Psoas muscle (tissue), 8 donors: ENCODE measurements at places on chromosomes 12 and 14. TPM values are rescaled to one million over a fixed set of nuclear protein-coding genes. Genes with fewer than 3 reads are reported as not detected.

DNA sequence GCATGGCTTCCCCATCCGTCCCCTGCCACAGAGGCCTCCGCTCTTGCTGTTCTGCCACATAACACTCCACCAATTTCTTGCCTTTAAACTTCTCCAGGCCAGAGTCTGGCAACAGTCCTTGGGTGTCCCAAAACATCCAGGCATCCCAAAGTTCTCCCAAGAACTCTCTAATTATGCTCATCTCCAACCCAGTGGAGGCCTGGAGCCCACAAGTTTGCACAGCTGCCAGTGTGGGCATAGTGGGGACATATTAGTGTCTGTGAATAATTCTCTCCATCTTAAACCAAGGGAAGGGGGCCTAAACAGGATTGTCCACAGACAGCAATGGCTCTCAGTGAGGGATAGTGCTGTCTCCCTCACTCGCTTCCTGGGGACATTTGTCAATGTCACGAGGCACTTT lies 124.8 kb downstream of the NUAK1 start:
- no peak for DNase-seq

DNA sequence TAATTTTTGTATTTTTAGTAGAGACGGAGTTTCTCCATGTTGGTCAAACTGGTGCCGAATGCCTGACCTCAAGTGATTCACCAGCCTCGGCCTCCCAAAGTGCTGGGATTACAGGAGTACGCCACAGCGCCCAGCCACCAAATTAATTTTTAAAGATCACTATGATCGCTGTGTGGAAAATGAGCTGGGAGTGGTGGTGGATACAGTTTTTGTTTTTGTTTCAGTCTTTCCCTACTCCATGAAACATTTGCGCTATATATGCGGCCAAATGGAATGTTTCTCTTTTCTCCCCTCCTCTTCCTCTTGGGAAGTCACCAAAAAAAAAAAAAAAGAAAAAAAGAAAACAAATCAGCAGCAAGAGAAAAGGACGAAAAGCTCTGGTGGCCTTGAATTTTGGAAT lies 20.8 kb upstream of the P2RX4 start:
- DNase-seq: no peak

- DNase-seq: no peak
These were observed 286.7 kb downstream of the ZFP36L1 start for GRCh38 chr14:68506021-68506644.

DNA sequence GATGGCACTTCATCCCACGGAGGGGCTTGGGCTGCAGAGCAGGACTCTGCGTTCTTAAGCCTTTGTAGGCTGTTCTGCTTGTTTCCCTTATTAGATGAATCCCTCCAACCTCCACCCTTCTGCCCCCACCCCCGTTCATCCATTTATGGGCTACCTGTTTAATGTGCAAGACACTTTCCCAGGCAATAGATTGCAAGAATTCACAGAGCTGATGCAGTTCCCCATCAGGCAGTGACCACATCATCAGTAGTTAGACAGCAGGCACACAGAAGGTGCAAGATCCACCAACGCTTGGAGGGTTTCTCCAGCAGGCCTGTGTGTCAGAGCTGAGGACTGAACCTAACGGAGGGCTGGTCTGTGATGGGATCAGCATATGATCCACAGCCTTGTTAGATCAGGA lies 1.2 kb upstream of the C1R start:
- no peak for DNase-seq

DNA sequence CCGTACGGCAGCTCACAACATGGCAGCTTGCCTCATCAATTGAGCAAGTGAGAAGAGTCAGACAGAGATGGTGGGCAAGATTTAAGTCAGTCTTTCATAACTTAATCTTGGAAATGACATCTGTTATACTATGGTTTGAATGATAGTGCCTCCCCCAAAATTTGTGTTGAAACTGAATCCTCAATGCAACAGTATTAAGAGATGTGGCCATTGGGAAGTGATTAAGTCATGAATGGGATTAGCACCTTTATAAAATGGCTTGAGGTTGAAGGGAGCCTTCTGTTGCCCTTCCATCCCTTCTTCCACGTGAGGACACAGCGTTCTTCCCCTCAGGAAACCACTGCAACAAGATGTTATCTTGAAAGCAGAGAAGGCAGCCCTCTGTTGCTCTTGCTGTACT lies 124.2 kb downstream of the C12orf75 start:
- DNase-seq: no peak

DNA sequence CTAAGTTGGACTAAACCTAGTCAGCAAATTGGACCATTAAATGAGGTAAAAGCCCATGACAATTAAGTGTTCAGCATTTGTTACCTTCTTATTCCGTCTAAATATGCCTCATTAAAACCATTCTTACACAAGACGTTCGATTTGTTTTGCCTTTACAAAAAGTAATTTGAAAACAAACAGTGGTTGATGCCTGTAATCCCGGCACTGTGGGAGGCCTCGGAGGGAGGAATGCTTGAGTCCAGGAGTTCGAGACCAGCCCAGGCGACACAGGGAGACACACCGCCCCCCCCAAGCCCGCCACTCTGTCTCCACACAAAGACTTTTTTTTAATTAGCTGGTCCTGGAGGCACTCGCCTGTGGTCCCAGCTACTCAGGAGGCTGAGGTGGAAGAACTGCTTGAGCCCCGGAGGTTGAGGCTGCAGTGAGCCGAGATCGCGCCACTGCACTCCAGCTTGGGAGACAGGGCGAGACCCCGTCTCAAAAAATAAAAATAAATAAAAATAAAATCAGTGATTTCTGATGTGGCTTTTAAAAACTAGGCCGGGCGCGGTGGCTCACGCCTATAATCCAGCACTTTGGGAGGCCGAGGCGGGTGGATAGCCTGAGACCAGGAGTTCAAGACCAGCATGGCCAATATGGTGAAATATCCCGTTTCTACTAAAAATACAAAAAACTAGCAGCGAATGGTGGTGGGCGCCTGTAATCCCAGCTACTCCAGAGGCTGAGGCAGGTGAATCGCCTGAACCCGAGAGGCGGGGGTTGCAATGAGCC lies 856 bp upstream of the EIF4B start:
- peak; percentile 57 for DNase-seq

GRCh38 chr12:67943141-67943892 lies 45.9 kb upstream of the IFNG-AS1 start:
- DNase-seq: no peak

GRCh38 chr12:102351322-102351721 lies 129.0 kb downstream of the IGF1 start:
- no peak for DNase-seq

GRCh38 chr12:14086838-14087237 lies 105.4 kb upstream of the GRIN2B start:
- no peak for DNase-seq

DNA sequence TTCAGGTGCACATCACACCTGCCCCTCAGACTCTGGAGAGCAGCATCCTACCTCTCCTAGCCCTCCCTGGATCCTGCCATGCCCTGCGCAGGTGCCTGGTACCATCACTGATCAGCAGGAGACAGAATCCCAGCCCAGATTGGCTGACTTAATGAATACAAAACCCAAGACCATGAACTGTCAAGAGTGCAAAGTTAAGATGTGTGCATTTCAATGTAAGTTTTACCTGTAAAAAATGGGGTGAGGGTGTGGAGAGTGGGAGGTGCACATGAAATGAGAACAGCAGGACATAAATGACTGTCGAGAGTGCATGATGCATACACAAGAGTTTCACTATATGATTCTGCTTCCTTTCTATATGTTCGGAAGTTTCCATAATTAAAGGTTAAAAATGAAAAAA lies 57.9 kb upstream of the GPR68 start:
- no peak for DNase-seq

GRCh38 chr12:101074940-101075680 lies 134.9 kb downstream of the SLC5A8 start:
- DNase-seq: no peak

GRCh38 chr14:22531451-22532344 lies 57.3 kb downstream of the DAD1 start:
- DNase-seq: no peak

- no peak for DNase-seq
These were observed 661.0 kb downstream of the GALC start for GRCh38 chr14:87331991-87332390.

The AQP6 gene
- not detected for total RNA-seq

The HOXC6 gene
- total RNA-seq: 7.6 TPM

The ABHD12B gene
- not detected for total RNA-seq

The SH2B3 gene
- total RNA-seq: 10.5 TPM

The ITPK1 gene
- total RNA-seq: 33.7 TPM

The TAS2R43 gene
- not detected for total RNA-seq

The TMEM120B gene
- total RNA-seq: 21.2 TPM

The EFS gene
- 0.93 TPM for total RNA-seq

The WSCD2 gene
- total RNA-seq: not detected
